CD4-positive, alpha-beta T cell treated with Interferon gamma for 1 hour (primary cell): ENCODE measurements at places on chromosomes 11 and 22.
A peak's percentile ranks its signal among the peaks of the same experiment; 100 is the strongest.

DNA sequence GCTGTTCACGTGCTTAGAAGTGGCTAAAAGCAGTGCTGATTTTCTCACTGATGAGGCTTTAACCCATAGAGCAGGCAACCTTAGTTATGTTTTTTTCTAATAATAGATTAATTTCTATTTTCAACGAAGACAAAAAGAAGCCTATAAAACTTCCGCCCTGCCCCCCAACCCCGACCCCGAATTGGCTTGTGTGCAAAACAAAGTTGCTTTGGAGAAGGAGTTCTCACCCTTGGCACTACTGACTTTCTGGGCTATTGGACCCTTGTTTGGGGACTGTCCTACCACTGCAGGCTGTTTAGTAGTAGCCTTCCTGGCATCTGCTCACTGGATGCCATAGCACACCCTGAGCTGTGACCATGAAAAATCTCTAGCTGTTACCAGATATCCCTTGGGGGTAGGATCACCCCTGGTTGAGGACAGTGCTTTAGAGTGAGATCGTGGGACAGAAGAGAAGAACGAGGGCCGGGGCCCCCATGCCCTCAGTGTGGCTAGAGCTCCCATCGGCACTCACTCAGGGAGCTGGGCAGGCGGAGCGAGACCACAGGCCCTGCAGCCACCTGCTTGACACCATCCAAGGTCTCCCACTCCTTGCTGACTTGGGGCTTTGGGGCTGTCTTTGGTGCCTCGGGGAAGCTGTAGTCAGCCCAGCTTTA lies 16.9 kb downstream of the SLC37A2 start:
- no peak for DNase-seq

- DNase-seq, result peak; percentile 11
Measured at GRCh38 chr11:128757886-128758612, 64.2 kb downstream of the FLI1 start.

GRCh38 chr11:43573233-43573632 lies 107.3 kb upstream of the HSD17B12 start:
- DNase-seq, result no peak

GRCh38 chr11:64729851-64730382 lies 6.9 kb upstream of the NRXN2 start:
- DNase-seq, result no peak

- no peak for DNase-seq
Measured at GRCh38 chr11:112634551-112634950, 326.7 kb upstream of the NCAM1 start.

GRCh38 chr11:2393941-2394817 lies 6.4 kb upstream of the TSSC4 start:
- DNase-seq, result peak; percentile 56

DNA sequence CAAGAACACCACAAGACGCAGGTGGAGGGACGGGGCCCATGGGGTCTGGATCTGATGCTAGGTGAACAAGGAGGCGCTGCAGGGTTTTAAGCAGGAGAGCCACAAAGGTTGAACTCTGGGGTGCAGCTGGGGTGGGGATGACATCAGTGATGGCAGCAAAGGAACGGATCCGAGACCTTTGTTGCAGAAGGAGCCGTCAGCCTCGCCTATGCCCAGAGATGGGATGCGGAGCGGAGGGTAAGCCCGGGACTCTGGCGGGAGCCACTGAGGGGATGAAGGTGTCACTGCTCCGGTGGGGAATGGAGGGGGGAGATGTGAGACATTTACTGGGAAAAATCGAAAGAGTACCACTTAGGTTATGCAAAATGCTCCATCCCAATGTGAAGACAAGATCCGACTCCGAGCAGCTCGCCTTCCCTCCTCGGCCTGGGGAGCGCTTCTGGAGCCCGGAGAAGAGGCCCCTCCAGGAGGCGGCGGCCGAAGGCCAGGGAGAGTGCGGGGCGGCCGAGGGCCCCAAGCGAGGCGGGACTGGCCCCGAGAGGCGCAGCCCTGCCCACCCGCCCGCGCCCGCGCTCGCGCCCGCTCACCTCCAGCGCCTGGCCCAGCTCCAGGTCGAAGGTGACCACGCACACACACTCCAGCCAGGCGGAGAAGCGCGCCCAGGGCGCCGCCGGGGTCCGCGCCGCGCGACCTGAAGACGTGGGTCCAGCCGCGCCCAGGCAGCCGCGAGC lies 422 bp downstream of the DENND6B start:
- no peak for DNase-seq

DNA sequence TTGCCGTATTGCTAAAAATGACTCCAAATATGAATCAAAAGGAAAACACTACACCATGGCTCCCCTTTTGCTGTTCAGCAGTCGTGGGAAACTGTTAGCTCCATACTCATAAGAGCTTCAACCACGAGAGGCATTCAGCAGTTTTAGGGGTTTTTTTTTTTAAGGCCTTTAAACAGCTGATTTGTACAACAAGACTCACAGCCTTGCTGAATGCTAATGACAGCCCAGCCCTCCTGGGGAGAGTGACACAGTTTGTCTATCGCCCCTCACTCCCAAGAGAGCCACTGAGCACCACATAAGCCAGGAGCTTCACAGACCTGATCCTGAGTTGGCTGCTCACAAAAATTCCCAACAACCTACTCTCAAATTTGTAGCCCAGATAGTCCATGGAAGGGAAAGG lies 32.4 kb downstream of the GALNT18 start:
- no peak for DNase-seq

DNA sequence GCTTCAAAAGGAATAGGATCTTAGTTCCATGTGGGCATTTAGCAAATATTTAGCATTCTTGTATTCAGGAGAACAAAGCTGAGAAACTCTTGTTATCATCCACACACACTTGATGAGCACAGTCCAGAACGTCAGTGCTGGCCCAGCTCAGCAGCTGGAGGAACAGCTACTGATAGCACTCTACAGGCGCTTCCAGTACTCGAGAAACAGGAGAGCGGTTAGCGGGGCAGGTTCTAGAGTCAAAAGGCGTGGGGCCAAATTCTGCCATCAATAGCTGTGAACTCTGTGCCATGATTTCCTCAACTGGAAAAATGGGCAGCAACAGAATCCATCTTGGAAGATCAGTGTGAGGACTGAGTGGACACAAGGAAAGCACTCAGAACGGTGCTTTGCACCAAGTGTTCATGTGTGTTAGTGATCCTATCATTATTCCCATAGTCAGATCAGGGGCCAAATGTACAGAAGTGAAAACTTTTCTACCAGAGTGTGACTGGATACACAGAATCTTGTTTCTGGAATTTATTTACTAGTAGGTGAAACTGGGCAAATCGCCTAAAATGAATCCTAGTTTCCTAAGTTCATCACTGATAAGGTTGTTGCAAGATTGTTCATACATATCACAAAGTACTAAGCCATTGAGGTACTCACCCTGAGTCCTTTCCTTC lies 3.2 kb downstream of the JOSD1 start:
- no peak for DNase-seq

- no peak for DNase-seq
Measured at GRCh38 chr11:14308114-14308896, 50.7 kb downstream of the RRAS2 start.

DNA sequence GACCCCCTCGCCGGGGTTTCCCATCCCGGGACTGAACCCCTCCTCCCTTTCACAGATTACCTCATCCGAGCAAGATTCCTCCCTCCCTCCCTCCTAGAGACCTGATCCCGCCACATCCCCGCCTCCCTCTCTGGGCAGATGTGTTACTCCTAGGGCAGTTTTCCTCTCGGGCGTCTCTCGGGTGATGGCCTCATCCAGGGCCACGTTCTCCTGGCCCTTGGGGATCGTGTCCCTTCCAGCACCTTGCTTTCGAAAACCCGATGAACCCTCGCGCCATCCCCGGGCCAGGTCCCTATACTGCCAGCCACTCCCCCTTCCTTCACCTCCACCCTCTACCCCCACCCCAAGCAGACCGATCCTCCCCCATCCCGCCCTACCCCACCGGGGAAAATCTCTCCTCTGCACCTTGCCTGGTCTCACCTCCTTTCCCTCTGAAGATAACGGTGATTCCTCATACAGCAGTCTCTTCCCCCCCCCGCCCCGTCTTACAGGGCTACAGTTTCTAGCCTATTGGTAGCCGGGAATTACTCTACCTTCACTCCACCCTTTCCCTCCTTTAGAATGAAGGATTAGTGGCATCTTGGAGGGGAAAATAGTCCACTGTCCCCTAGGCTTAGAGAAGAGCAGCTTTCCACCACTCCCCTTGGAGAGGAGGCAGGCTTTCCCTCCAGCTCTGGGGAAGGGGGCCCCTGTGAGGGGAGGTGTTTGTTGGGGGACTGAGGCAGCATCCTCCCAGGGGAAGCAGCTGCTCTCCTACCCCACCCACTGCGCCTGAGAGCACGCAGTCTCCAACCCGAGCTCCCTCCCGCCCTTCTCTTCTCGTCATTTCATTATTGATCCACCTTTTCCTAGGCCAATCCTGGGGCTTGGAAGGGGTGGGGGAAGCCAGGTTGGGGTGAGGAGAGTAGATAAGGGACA lies 1.2 kb downstream of the KMT2A start:
- peak; percentile 48 for DNase-seq

GRCh38 chr11:43072096-43072495 lies 239.7 kb upstream of the API5 start:
- DNase-seq, result no peak

DNA sequence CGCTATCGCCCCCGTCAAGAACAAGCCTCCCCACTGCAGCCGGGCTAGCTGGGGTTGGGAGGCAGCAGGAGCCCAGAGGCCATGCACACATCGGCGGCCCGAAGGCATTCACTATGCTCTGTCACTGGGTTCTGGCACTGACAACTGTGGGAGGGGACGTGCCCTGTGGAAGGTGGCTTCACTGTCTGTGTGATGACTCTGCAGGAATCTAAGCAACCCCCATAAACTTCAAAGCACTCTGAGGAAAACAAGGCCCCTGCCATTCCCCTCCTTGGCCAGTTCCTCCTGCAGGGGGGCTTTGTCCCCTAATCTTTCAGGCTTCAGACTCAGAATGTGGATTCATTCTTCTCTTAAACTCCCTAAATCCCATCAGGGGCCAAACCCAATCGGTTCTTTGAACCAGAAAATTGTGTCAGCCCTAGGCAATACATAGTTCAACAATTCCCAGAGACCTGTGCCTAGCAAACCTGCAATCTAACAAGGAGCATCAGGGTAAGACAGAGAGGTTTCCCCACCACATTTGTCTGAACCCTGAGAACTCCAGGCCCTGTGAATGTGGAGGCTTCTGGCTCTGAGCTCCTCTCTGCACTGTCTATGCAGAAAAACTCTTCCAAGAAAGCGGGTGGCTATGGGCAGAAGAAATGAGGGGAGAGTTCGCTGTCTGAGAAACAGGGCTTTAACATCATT lies 1477.2 kb downstream of the TBC1D22A start:
- no peak for DNase-seq

DNA sequence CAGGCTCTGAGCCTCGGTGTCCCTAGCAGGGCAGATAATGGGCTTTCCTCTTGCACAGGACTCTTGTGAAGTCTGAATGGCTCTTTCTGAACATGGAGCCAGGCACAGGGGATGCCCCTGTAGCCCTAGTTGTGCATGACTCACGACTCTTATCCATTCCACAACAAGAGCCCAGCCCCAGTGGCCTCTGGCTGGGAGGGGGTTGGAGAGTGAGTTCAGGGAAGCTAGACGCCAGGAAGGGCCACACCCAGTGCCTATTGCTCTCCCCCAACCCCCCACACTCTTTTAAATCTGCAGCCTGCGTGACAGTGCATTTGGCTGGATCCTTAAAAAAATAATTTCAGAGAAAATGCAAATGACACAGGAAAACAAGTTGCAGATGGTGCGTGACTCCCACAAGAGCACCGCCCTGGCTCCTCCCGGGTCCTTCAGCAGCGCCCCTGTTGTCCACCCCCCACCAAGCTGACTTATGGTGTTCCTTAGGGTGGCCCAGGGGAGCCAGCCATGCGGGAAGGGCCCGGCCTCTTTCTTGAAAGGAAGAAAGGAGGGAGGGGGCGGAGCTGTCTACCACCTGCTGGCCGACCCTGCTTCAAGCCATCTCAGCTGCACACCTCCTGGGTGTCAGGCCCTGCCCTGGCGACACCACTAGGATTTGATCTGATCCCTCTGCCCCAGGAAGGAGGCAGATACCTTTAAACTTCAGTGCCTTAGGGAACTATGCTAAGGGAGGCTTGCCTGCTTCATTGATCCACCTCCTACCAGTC lies 74.7 kb downstream of the MN1 start:
- DNase-seq, result peak; percentile 70

GRCh38 chr11:101523193-101523592 lies 60.6 kb downstream of the TRPC6 start:
- DNase-seq, result no peak

DNA sequence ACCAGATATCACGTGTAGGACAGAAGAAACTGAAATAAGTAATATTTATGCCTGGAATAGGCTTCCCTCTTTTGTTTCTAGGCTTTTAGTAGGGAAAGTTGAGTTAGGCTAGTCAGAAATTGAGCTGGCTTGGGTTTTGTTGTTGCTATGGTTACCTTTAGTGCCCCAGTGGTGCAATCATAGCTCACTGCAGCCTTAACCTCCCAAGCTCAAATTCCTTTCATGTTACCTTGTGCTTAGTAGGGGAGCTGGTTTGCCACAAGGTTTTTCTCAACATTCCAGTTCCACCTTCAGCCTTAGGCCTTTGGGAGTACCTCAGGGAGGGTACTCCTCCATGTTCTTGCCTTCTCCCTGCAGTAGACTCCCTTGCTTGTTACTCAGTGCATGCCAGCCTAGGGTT lies 69.1 kb upstream of the SUSD2 start:
- DNase-seq, result no peak

GRCh38 chr11:2559527-2560311 lies 114.9 kb downstream of the KCNQ1 start:
- no peak for DNase-seq
